ENCODE measurements at places on chromosomes 2 and 18.

GRCh38 chr2:113342650-113343049, 63.9 kb upstream of the PAX8 start:
- DNase-seq: no peak

- DNase-seq: no peak
Measured at GRCh38 chr18:23718243-23718720, 29.0 kb downstream of the LAMA3 start.

- no peak for DNase-seq
Measured at GRCh38 chr2:150041722-150042425, 445.6 kb downstream of the RND3 start.

GRCh38 chr2:142675398-142675797, 202.1 kb upstream of the KYNU start:
- DNase-seq: no peak

GRCh38 chr2:45131587-45131986, 122.3 kb upstream of the SIX2 start:
- DNase-seq: no peak

Data from NCI-H1436 (cell line).